ENCODE measurements at places on chromosomes 1 and 21.

DNA sequence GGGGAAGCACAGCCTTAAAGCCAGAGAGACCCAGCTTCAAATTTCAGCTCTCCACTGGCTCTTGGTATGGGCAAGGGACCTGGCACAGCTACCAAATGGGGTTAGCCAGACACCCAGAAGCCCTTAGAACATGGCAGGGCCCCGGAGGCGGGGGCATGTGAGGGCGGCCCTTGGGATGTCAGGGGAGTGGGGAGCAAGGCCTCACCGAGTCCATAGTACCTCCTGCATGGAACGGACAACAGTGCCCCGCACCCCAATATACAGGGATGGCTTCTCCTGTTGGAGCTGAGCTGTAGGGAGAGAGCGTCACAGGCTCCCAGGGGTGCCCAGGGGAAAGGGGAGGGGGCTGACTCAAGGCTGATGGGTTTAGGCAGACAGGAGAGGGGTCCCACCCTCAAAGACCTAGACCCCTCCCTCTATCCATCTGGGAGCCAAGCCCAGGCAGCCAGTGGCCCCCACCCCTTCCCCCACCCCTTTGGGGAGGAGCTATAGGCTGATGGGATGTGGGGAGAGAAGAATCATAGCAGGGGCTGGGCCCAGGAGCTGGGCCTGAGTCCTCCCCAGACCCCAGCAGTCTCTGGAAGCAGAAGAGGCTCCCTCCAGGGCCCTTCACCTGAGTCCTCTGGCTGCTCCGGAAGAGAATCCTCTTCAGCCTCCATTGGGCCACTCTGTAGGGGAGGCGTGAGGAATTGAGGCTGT, 16.5 kb downstream of the SPOCD1 start:
- peak overlapping the region; percentile 90 for H3K27ac ChIP-seq
- peaks cover 10% of the 10 kb centered on the region for H3K36me3 ChIP-seq
- H3K27me3 ChIP-seq, result no peaks in the 10 kb centered on the region
- no peak overlapping the region for H3K4me3 ChIP-seq
- peaks cover 29% of the 10 kb centered on the region for H3K4me1 ChIP-seq

GRCh38 chr21:31234936-31235335, 109.1 kb downstream of the TIAM1 start:
- H3K27ac ChIP-seq, result no peak overlapping the region
- no peak for DNase-seq
- H3K36me3 ChIP-seq, result no peaks in the 10 kb centered on the region
- no peaks in the 10 kb centered on the region for H3K4me1 ChIP-seq

DNA sequence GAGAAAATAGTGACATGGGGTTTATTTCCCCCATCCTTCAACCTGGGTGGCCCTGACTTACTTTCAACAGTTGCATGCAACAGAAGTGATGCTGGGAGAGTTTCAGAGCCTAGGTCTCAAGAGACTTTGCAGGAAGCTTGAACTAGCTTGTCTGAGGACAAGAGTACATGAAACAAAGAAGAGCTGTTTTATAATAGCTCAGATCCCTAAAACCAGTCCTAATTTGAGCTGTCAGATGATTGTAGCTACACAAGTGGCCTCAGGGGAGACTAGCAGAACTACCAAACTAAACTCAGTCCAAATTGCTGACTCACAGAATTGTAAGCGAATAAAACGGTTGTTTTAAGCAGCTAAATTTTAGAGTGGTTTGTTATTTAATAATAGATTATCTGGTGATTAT, 17.1 kb downstream of the RC3H1 start:
- H3K4me3 ChIP-seq, result no peak overlapping the region
- no peak for DNase-seq
- H3K27me3 ChIP-seq, result no peaks in the 10 kb centered on the region
- H3K4me1 ChIP-seq, result peaks cover 6% of the 10 kb centered on the region
- H3K36me3 ChIP-seq, result no peaks in the 10 kb centered on the region

GRCh38 chr1:241045659-241046058, 311.3 kb downstream of the RGS7 start:
- H3K4me1 ChIP-seq, result no peaks in the 10 kb centered on the region
- DNase-seq, result no peak
- no peak overlapping the region for H3K27ac ChIP-seq
- H3K36me3 ChIP-seq, result no peaks in the 10 kb centered on the region

- DNase-seq, result no peak
- no peak overlapping the region for H3K27ac ChIP-seq
- no peaks in the 10 kb centered on the region for H3K27me3 ChIP-seq
- H3K4me1 ChIP-seq, result no peaks in the 10 kb centered on the region
- no peaks in the 10 kb centered on the region for H3K36me3 ChIP-seq
- H3K4me3 ChIP-seq, result no peak overlapping the region
Observed at GRCh38 chr1:202796670-202797069, 11.6 kb downstream of the KDM5B start.

- H3K27me3 ChIP-seq, result no peaks in the 10 kb centered on the region
- no peak overlapping the region for H3K27ac ChIP-seq
- no peak for DNase-seq
- H3K36me3 ChIP-seq, result peaks cover 5% of the 10 kb centered on the region
- H3K4me1 ChIP-seq, result no peaks in the 10 kb centered on the region
Observed at GRCh38 chr21:45507523-45507875, 34.7 kb downstream of the SLC19A1 start.
